NCI-H510A (cell line): ENCODE measurements at places on chromosomes 13 and 19.

- DNase-seq, result no peak
Observed at GRCh38 chr19:10018786-10019185, 5.5 kb downstream of the RDH8 start.

DNA sequence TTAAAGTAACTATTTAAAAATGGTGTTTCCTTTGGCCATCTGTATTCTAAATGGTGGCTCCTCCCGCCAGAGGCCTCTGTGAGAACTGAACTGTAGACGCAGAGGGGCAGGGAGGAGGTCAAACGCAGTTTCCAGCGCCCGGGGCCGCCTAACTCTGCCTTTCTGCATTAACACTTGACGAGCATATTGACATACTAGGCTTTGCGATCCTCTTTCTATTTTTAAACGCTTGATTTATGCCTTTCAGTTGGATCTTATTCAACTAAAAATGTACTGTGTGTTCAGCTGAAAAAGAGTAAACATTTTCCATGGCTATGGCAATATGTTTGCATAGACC, 74.7 kb downstream of the SPACA7 start:
- DNase-seq, result no peak

DNA sequence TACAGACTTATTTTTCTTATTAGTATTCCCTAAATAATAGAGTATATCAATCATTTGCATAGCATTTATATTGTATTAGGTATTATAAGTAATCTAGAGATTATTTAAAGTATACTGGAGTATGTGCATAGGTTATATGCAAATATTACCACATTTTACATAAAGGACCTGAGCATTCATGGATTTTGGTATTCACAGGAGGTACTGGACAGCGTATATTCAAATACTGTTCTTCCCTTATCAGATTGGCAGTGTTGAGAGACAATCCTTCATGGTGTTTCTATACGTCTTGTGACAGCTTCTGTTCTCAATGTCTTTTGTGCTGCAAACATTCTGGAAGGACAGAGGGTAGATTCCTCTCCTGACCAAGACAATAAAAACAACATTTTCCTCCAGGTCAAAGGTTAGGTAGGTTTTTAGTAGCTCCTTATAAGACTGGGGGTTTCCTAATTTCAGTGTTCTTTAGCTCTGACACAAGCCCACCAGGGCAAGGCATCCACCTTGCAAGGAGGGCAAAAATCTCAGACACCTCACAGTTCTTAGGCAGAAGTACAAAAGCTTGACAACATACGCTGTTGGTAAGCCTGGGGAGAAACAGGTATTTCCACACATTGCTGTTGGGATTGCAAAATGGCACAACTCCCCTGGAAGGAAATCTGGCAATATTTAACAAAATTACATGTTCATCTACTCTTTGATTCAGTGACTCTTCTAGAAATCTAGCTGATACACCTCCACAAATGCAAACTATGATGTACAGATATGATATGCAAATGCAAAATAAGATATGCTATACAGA, 20.6 kb upstream of the PCCA start:
- DNase-seq, result no peak

- no peak for DNase-seq
Observed at GRCh38 chr19:50876456-50876855, 3.2 kb downstream of the KLK2 start.

DNA sequence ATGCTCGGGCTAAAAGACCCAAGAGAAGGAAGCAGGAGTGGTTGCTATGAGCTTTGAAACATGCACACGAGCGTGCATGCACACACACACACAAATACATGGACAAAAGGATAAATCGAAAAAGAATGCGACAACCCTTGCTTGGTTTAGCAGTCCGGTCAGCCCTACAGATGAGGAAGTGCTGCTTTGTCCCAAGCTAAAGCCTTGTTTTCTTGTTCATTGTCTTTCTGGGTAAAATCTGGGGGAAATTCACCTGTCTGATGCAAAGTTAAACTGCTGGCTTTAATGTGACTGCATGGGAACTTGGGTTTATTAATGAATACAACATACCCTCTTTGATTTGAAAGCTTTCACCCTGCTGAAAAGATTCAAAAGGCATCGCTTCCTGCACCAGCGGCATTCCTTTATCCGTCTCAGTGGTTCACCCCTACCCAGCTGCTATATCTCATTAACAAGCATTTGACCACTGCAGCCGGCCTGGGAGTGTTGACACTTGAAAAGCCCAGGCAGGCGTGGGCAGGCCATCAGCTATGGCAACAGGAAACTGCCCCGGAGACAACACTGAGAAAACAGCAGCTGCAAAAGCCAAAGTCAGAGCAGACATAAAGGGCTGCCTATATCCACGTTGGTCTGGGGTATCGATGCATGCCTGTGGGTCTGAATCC, 301.7 kb downstream of the NDFIP2 start:
- DNase-seq, result peak; percentile 74

DNA sequence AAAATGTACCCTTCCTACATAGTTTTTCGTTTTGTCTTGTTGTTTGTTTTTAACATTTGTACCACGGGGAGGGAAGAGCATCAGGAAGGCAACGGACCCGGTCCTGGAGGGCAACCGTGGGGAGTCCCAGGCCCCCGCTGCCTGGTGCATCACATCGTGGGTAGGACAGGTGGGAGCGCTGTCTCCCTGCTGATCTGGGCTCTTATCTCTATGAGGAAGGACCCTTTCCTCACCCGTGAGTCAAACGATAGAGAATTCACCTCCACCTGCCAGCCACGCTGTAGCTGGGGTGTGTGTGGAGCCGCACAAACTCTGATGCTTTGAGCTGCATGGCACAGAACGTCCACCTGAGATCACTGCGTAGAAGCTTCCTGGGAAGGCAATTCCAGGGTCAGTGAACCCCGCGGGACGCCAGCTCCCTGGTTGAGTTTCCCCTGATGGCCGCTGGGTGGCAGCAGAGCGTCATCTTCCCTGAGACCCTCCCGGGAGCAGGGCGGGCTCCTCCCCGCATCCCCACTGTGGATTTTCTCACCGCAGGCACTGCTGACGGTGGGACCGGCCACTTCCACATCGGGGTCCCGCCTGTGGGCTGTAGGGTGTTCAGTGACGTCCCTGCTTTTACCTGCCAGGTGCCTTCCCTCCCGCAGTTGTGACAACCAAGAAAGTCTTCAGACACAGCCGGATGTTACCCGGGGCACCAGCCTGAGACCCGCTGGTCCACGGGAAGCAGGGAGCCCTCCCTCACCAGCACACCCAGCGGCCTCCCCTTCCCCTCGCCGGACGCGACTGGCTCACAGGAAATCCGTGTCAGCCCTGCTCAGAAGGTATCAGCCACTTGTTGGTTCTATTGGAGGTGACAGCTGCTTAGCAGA, 54.7 kb downstream of the ZNF787 start:
- no peak for DNase-seq

DNA sequence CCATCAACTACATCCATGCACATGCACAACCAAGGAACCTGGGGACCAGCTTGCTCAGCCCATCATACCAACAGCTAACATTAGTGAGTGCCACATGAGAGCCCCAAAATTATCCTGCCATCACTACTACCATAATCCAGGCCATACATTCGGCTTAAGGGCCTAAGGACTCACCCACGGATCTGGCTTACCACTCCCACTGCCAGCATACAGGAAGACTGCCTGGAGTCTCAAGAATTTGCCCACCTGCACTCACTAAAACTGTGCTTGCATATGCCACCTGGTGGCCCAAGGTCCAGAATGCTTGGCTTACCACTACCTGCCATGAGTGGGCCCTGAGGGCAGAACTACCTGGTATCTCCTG, 1562.9 kb upstream of the PRR20A start:
- DNase-seq, result no peak

DNA sequence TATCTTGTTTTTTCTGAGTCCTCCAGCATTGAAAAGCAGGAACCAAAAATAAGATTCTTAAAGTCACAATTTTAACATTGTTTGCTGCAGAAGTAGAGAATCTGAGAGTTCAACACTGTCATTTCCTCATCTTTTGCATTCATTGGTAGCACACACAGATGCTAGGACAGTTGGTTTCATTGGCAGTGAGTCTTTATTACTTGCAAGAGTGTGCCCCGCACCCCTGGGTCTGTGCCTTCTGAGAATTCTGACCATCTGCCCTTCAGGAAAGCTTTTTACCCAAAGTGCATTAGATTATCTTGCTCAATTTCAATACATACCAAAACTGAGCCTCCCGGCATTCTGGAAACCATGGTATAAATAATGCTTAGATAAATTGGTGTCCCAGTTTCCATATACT, 247.7 kb upstream of the SLITRK1 start:
- DNase-seq, result no peak

GRCh38 chr13:99913167-99913566, 58.4 kb downstream of the ZIC5 start:
- DNase-seq, result no peak

DNA sequence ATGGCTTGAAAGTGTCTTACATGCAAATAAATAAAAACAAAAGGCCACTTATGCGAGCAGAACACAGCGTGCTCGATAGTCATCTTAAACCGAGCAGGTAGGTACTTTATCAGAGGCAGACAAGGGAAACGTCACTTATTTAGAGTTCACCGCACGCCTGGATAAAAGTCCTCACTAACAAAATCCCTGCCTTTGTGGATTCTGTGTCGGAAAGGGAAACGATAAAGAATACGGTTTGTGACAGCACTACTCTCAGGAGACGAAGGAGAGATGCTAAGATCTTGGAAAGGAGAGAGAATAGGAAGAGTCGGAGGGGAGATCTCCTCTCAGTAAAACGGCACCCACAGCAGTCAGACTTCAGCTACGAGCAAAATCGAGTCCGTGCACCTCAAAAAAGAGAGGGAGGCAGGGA, 581 bp downstream of the RCBTB1 start:
- no peak for DNase-seq

- DNase-seq, result no peak
Observed at GRCh38 chr13:102203718-102204117, 198.1 kb downstream of the FGF14 start.

GRCh38 chr19:10921199-10921909, 7.1 kb downstream of the YIPF2 start:
- no peak for DNase-seq

GRCh38 chr13:33276570-33276969, 9.0 kb downstream of the STARD13 start:
- no peak for DNase-seq
